ENCODE measurements at places on chromosomes 12 and 14.

GRCh38 chr14:83342590-83342989 lies 1808.9 kb upstream of the SEL1L start:
- no peak for DNase-seq

GRCh38 chr12:11780521-11781101 lies 131.1 kb downstream of the ETV6 start:
- no peak for DNase-seq

DNA sequence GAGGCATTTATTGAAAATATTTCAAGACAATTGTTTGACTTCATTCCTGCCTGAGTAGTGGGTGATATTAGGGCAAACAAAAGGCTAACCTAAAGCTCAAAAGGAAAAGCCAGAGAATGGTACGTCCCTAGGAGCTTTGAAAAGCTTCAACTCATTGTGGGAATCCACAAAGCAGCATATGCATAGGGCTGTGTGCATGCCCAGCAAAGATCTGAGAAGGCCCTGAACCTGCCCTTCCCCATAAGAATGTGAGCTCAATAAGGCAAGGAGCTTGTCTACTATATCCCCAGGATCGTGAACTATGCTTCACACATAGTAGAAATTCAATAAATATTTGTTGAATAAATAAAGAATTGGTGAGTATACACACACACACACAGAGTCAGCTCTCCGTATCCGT lies 19.1 kb upstream of the RAD52 start:
- DNase-seq = no peak

DNA sequence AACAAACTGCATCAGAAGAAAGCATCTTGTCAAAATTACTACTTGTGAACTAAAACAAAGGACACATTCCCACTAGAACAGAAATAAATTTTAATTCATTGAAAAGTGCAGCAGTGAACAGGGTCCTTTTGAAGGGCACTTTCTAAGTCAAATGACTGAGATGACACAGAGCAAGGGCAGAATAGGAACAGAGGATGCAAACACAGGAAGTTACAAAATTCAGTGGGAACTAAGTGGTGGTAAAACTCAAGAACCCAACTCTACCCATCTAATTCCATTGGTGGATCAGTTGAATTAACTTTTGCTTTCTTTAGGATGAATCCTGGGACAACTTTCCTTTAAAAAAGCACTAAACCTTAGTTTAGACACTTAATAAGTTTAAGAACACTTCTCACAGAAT lies 45.8 kb downstream of the GNS start:
- DNase-seq = no peak

DNA sequence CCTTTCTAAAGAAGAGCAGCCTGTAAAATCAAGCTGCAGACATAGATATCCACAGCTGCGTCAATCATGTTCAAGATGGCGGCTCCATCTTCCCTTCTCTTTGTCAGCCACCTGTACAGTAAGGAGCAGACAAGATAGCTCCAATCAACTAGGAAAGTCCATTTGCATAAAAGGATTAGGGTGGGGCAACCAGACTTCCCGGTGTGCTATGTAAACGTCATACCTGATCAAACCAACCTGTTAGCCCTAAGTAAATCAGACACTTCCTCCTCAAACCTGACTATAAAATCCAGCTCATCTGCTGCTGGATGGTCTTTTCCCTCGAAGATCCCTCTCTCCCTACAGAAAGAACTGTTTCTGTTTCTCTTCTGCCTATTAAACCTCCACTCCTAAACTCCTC lies 60.1 kb downstream of the BCAT1 start:
- DNase-seq = no peak

DNA sequence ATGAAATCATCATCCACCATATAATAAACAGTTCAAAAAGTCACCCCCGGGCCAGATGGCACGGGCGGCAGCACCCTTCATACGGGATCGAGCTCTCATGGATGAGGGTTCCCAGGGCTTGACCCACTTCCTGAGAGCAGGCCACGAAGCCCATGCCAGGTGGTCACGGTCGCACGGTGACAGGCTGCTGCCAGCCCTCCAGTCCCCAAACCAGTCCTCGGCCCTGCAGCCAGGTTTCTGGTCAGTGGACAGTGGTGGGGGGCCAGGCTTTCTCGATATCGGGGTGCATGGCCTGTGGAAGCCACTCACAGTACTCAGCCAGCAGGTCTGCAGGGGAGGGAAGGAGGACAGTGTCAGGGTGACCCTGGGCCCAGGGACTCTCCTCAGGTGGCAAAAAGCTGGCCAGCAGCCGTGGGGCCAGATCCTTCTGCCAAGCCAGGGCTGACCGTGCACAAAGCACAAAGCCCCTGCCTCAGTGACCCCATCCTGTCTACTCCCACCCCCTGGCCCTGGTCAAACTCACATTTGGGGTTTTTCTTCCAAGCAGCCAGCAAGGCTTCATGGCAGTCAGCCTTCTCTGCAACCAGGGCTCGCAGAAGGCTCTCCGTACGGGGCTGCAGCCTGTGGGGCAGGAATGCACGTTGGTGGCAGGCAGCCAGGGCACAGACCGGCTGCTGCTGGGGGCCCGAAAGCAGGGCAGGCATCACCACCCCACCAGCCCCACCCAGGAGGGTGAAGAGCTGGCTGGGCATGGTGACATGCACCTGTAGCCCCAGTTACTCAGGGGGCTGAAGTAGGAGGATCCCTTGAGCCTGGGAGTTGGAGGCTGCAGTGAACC lies 33.3 kb upstream of the UBC start:
- DNase-seq = no peak

- DNase-seq = no peak
Measured at GRCh38 chr14:29821661-29822429, 105.8 kb downstream of the PRKD1 start.

DNA sequence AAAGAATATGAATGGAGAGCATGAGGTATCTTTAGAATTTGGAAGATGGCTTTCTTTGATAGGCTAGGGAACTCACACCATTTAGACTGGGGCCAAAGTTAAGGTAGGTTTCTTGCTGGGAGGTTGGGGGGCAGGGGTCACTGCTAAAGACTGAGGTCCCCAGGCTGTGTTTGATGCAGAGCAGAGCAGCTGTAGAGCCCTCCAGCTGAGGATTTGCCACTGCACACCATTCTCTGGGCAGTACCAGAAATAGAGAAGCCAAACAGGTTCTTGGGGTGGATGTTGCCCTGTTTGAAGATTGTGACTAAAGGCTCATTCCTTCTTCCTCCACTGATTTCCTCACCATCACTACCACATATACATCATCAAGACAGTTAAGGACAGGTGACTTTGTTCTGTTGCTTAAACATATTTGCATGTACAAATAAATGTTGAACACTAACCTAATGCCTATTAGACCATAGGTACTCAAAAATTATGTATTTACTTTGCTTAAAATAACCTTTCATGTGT lies 7.9 kb downstream of the NTF3 start:
- DNase-seq = no peak

DNA sequence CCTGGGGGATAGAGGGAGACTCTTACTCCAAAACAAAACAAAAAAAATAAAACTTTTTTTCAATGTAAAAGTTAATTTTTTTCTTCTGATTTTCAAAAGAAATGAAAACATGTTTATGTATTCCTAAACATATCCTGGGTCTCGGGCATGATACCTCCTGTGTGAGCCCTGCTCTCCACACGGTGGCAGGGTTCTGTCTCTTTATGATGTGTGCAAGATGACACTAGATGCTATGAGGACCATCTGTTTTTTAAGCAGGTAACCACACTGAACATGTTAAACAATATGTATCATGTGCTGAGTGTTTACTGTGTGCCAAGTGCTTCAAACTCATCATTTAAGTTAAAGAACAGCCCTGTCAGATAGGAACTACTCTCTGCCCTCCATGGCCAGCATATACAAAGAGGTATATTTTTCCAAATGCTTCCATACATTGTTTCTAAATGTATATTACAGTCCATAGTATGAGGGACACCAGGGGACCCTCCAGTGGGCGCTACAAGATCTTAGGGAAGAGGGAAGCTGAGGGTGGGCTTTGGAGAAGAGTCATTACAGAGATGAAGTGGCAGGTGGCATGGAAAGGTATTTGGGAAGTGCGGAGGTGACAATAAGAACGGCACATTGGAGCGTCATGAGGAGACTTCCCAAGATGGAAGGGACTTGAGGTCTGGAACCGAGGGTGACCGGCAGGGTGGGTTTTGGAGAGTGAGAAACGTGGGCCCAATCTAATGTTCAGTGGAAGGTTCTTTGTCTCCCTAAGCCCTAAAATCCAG lies 28.5 kb downstream of the FOS start:
- DNase-seq = peak; percentile 20

DNA sequence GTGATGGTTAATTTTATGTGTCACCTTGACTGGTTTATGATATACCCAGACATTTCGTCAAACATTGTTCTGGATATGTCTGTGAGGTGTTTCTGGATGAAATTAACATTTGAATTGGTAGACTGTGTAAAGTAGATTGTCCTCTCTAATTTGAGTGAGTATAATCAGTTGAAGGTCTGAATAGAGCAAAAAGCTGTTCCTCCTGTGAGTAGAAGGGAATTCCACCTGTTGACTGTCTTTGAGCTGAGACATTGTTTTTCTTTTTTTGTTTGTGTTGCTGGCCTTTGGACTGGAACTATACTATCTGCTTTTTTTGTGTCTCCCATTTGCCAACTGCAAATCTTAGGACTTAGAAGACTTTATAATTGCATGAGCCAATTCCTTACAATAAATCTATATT lies 920.9 kb upstream of the LRFN5 start:
- DNase-seq = no peak

GRCh38 chr14:38616959-38617358 lies 361.1 kb upstream of the CLEC14A start:
- DNase-seq = no peak

GRCh38 chr12:48026060-48026827 lies 22.0 kb upstream of the COL2A1 start:
- no peak for DNase-seq

Measured in CD4-positive, alpha-beta T cell treated with Interleukin-4 for 1 hour (primary cell).